ENCODE measurements at places on chromosomes 2 and 18.

- no peak for DNase-seq
These were observed 94.6 kb upstream of the MCFD2 start for GRCh38 chr2:47010176-47010575.

DNA sequence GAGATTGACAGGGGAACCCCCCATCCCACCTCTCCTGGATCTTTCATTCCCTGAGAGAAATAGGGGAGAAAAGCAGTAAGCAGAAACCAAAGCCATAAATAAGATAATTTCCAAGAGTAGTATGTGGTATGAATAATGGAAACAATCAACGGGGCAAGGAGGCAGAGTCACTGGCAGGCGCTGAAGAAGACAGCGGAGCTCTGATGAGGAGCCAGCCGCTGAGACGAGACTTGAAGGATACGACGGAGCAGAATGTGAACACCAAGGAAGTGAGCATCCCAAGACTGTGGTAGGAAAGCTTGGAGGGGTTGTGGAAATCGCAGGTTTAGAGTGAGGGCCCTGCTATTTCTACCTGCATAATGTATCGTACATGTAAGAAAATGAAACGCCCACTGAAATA is 93.6 kb upstream of the CBLN2 start:
- no peak for DNase-seq

- no peak for DNase-seq
These were observed 71.9 kb downstream of the WDR7 start for GRCh38 chr18:56723068-56723467.

DNA sequence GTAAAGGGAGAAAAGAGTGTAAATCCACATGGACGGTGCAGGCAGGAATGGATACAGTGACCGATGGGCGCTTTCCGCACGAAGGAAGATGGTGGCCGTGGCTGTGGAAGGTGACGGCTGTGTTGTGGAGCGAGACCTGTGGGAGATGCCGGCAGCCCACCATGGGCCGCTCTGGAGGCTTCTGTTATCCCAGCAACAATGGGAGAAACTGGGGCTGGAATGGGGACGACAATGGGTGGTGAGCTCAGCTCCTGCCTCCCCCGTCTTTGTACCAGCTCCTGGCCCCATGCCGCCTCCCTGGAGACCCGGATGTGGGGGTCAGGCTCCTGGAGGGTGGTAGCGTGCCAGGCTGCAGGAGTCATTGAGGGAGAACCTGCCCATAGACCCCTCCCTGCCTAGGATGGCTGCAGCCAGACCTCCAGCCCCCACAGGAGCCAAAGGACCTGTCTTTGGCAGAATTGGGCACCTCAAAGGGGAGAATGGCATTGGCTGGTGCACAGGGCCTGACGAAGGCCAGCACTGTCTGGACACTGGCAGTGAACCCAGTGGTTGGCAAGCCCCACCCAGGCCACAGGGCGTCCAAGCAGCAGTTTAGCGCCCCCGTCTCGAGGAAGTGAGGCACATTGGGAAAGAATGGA is 72.6 kb downstream of the SLC66A2 start:
- DNase-seq, result no peak

DNA sequence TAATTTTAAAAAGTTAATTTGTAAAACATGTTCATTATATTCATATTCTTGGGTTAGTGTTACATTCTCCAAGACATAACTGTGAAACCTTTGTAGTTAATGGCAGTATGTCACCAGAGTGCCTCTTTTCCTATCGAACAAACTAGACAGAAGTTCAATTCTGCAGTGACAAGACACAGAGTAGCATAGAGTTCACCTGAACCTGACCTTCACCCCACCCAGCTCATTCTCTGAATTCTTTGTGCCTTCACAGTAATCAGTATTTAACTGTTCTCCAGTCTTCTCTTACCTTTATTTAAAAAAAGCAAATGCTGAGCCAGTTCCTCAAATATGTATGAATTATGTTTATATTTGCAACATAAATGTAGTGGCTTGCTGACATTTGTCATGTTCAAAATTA is 52.9 kb upstream of the CHMP1B start:
- no peak for DNase-seq

DNA sequence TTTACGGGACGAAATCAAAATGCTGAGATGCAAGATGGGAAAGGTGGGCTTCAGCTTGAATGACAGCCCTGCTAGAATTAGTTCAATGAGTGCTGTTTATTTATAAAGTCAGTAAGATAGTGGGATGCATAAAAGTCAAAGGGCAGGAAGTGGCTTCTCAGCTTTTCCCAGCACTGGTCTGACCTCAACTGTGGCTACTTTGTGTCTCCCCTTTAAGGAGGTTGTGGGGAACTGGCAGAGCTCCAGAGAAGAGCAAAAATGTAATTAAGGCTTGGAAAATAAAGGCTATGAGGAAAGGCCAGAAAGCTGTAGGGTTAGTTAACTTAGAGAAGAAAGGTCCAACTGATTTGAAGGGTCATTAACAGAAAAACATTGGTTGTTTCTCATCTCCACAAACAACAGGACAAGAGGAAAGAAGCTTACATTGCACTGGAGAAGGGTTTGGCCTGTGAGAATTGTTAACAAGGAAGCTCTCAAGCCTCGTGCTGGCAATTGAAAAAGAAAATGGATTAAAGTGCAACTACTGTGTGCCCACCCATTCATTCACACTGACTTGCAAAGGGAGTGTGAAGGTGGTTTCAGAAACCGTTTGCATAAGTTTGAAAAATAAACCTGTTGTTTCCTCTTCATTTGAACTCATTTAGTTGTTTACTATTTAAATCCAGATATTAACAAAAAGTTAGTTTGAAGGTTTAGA is 68.8 kb upstream of the CD28 start:
- no peak for DNase-seq

- DNase-seq, result no peak
These were observed 1000.2 kb downstream of the TDRD15 start for GRCh38 chr2:22124003-22124402.

DNA sequence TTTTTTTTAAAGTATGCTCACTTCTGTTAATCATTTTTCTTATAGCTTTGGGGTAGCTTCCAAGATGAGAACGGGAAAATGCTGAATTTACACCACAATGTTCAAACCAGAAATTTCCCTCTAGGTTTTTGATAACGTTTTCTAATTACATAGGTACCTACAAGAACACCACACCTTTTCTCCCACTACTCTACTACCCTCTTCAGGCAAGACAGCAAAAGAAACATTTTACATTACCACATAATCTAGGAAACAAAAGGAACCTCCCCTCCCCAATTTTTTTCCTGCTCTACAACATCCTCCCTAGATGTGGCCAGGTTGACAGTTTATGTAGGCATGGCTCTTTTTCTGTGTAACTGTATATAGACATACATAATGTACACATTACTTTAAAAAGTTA is 32.4 kb downstream of the NDUFAF7 start:
- no peak for DNase-seq

GRCh38 chr2:113136828-113137775 is 9.7 kb downstream of the IL1RN start:
- no peak for DNase-seq

DNA sequence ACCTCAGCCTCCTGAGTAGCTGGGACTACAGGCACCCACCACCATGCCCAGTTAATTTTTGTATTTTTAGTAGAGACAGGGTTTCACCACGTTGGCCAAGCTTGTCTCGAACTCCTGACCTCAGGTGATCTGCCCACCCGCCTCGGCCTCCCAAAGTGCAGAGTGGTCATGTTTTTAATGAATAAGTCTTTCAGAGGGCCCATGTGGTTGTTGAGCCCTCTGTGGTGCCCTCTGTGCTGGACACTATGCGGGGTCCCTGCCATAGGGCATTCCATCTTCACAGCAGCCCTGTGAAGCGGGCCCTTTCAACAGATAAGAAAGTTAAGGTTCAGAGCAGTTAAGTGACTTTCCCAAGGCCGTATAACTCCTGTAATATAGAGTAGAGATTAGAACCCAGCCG is 25.9 kb downstream of the MYO7B start:
- DNase-seq, result no peak

GRCh38 chr2:85810371-85811179 is 56.8 kb downstream of the ATOH8 start:
- no peak for DNase-seq

- DNase-seq, result no peak
These were observed 22.0 kb upstream of the SLC35G4 start for GRCh38 chr18:11587432-11587831.

DNA sequence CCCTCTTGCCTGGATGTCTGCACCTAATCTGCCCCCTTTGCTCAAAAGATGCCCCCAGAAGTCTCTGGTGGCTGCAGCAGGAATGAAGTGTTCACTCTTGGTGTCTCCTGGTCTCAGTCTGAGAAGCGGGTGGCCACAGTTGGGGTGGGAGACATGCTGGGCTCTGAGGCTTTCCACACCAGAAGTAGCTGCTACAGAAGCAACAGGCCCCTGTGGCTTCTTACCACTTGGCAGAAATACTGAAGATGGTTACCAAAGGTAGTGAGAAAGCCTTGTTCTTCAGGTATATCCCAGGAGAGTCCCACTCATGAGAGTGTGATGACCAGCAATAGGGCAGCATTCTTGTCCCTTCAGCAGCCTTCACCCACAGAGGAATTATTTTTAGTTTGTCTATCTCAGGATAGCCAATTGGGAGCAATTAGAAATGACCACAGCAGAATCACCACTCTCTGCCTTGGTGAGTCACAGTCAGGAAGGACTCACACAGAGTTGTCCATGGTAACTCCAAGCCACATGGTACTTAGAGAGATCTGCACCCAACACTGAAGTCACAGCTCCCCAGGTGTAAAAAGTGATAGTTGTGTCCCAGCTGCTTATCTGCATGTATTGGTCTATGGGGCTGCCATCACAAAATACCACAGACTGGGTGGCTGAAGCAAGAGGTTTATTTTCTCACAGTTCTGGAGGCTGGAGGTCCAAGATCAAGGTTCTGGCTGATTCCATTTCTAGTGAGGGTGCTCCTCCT is 169.8 kb upstream of the ID2 start:
- no peak for DNase-seq

GRCh38 chr2:226838722-226839121 is 2.9 kb downstream of the RHBDD1 start:
- DNase-seq, result no peak

DNA sequence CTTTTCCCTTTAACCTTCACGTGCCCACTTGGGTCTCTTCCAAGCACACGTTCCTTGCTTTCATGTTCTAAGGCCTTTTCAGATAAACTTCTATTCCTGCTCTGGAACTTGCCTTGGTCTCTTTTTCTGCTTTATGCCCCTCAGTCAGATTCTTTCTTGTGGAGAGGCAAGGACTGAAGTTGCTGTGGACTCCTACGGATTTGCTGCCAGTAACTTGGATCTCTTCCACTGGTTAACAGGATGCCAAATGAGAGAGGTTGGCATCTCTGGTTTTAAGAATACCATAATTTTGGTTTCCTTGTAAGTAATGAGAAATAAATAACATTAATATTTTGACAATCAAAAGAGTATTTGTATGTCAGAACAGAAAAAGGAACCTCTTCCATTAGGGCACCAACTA is 33.0 kb downstream of the COMMD1 start:
- no peak for DNase-seq

DNA sequence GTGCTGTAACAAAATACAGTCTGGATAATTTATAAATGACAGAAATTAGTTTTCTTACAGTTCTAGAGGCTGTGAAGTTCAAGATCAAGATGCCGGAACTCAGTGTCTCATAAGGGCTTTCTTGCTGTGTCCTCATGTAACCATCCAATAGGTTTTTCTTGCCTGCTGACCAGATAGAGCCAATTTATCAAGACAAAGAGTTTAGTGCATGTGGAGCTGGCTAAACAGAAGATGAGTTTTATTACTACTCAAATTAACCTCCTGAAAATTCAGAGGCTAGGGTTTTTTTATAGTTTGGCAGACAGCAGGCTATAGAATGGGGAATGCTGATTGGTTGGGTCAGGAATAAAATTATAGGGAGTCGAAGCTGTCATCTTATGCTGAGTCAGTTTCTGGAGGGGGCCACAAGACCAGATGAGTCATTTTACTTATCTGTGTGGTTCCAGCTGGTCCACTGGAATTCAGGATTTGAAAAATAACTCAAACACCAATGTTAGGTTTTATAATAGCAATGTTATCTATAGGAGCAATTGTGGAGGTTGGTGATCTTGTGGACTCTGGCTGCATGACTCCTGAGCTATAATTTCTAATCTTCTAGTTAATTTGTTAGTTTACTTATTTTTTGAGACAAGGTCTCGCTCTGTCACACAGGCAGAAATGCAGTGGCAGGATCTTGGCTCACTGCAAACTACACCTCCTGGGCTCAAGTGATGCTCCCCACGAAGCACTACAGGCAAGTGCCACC is 3.2 kb upstream of the PDK1 start:
- no peak for DNase-seq

DNA sequence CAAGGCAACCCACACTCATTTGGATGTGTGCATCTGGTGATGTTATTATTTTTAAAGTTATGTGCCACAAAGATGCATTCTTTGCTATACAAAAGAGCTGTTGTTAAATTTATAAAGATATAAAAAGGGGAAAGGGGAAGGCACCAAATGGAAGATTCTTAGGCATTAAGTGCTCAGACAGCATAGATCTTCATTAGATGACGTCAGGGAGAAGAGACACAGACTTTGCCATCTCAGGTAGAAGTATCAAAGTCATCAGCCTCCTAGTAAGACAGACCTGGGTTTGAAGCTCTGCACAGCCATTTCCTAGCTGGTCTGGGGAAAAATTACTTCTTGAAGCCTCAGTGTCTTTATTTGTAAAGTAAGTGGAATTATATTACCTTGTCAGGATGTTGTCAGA is 1.2 kb upstream of the CLUL1 start:
- no peak for DNase-seq

DNA sequence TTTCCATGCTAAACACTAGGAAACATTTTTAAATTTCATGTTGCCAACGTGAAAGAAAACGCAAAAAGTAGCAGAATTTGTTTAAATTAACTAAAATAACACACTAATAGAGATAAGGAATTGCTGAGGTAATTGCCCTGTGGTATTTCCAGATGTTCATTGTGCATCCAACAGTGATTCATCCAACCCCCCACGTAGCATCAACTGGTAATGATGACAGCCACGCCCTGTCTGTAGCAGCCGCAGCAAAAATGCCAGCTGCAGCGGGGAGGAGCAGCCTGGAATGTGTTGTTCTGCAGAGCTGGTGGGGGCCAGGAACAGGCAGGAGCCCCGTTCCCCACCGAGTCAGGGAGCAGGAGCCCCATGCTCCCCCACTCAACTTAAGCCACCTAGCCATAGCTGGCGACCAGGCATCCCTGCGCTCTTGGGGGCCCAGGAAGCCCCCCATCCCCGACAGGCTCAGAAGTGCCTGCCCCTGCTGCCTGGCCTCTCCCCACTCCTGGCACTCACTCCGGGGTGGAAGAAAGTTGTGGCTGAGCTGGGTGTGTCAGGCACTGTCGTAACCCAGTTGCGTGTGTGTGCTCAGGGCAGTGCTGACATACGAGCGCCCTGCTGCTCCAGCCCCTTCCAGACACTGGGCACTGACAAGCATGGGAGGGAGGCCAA is 695.1 kb upstream of the ACVR2A start:
- no peak for DNase-seq

DNA sequence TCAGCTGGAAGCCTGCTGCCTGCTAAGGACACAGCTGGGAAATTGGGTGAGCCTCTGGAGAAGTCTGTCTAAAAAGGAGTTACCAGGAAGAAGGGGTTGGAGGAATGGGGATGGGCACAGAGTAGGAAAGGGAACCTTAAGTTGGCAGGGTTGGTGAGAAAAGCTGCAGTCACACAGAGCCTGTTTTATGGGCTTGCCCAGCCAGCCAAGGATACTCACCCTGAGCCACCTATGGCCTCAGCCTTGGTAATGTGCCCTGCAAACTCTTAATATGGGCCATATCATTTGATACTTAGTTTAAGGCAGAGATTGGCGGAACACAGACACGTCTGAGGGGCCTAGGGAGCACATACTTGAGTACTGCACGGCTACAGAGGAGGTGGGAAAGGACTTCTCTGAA is 418.3 kb upstream of the RAB12 start:
- DNase-seq, result no peak

- no peak for DNase-seq
These were observed 25.5 kb downstream of the SLC4A5 start for GRCh38 chr2:74317701-74318100.

- no peak for DNase-seq
These were observed 53.9 kb upstream of the CD302 start for GRCh38 chr2:159851941-159852340.

Measured in stimulated activated CD4-positive, alpha-beta T cell treated with anti-CD3 and anti-CD28 coated beads, Interleukin-12 subunit alpha, Interleukin-12 subunit beta, amount 100 ng/mL, for 24 hours (primary cell).